ENCODE measurements at places on chromosomes 4 and X.

DNA sequence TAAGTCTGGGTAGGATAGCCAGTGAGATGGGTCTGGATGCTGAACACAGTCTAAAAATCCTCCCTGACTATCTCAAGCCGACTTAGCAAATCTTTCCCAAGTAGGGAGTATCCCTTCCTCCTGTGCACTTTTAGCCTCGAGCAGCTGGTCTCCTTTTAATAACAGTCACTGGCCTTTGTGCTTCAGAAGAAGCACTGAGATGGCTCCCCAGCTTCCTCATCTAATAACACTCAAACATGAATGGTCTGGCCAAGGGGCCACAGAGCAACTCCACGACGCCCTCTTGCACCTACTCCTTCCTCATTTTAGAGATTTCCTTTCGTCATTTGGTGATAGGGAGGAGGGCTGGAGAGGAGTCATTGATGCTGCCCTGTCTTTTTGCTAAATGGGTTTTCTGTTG, 78.8 kb upstream of the TMEM150C start:
- H3K36me3 ChIP-seq, result no peaks in the 10 kb centered on the region
- H3K27ac ChIP-seq, result no peak overlapping the region
- DNase-seq, result no peak
- H3K4me1 ChIP-seq, result peaks cover 3% of the 10 kb centered on the region
- H3K4me3 ChIP-seq, result no peak overlapping the region

GRCh38 chr4:85829276-85830051, 354.5 kb downstream of the ARHGAP24 start:
- H3K36me3 ChIP-seq, result no peaks in the 10 kb centered on the region
- H3K27me3 ChIP-seq, result no peaks in the 10 kb centered on the region
- H3K27ac ChIP-seq, result no peak overlapping the region
- no peak overlapping the region for H3K4me3 ChIP-seq

GRCh38 chr4:53711926-53712325, 120.6 kb upstream of the LNX1 start:
- H3K36me3 ChIP-seq, result no peaks in the 10 kb centered on the region
- no peak overlapping the region for H3K4me3 ChIP-seq
- H3K4me1 ChIP-seq, result no peaks in the 10 kb centered on the region
- no peak overlapping the region for H3K27ac ChIP-seq
- no peak for DNase-seq

GRCh38 chr4:123649250-123649644, 252.7 kb downstream of the SPRY1 start:
- H3K36me3 ChIP-seq, result peaks cover 1% of the 10 kb centered on the region
- no peak for DNase-seq
- no peak overlapping the region for H3K4me3 ChIP-seq
- H3K27ac ChIP-seq, result no peak overlapping the region
- H3K27me3 ChIP-seq, result no peaks in the 10 kb centered on the region

DNA sequence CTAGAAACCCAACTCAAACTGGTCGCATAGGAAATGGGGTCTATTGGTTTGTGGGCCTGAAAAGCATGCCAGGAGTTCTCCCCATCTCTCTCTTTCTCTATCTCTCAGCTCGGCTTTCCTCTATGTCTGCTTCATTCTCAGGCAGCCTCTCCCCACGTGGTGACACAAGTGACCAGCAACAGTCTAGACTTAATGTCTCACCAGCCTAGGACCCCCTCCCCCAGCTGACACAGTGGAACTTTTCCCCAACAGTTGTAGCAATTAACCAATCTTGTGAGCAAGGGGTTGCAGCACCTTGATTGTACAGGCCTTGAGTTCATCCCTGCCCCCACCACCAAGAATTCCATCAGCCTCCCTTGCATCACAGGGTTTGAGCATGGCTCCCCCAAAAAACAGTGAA, 159.8 kb upstream of the KIT start:
- DNase-seq, result no peak
- H3K4me1 ChIP-seq, result peaks cover 12% of the 10 kb centered on the region
- H3K4me3 ChIP-seq, result no peak overlapping the region
- H3K27me3 ChIP-seq, result peaks cover 16% of the 10 kb centered on the region
- no peak overlapping the region for H3K27ac ChIP-seq
- H3K36me3 ChIP-seq, result no peaks in the 10 kb centered on the region

GRCh38 chr4:4499438-4500123, 42.3 kb downstream of the STX18 start:
- H3K27ac ChIP-seq, result no peak overlapping the region
- H3K36me3 ChIP-seq, result no peaks in the 10 kb centered on the region
- DNase-seq, result no peak

- peaks cover 2% of the 10 kb centered on the region for H3K27me3 ChIP-seq
- H3K36me3 ChIP-seq, result no peaks in the 10 kb centered on the region
- no peak overlapping the region for H3K27ac ChIP-seq
- H3K4me3 ChIP-seq, result no peak overlapping the region
These were observed 38.3 kb downstream of the GUCY1A1 start for GRCh38 chr4:155704841-155705404.

- H3K4me1 ChIP-seq, result no peaks in the 10 kb centered on the region
- no peak overlapping the region for H3K4me3 ChIP-seq
- H3K27ac ChIP-seq, result no peak overlapping the region
- H3K36me3 ChIP-seq, result no peaks in the 10 kb centered on the region
These were observed 820.8 kb downstream of the FSTL5 start for GRCh38 chr4:161342881-161343568.

- H3K4me1 ChIP-seq, result no peaks in the 10 kb centered on the region
- H3K4me3 ChIP-seq, result no peak overlapping the region
- H3K27me3 ChIP-seq, result no peaks in the 10 kb centered on the region
- no peak overlapping the region for H3K27ac ChIP-seq
- no peaks in the 10 kb centered on the region for H3K36me3 ChIP-seq
- DNase-seq, result no peak
These were observed 242.0 kb downstream of the SCFD2 start for GRCh38 chr4:53123819-53124218.

- no peaks in the 10 kb centered on the region for H3K27me3 ChIP-seq
- no peaks in the 10 kb centered on the region for H3K4me1 ChIP-seq
- no peak overlapping the region for H3K27ac ChIP-seq
- no peak overlapping the region for H3K4me3 ChIP-seq
These were observed 115.0 kb downstream of the AGTR2 start for GRCh38 chrX:116285501-116285900.

GRCh38 chr4:177770776-177771175, 328.5 kb upstream of the AGA start:
- H3K4me1 ChIP-seq, result no peaks in the 10 kb centered on the region
- DNase-seq, result no peak
- no peaks in the 10 kb centered on the region for H3K27me3 ChIP-seq
- no peaks in the 10 kb centered on the region for H3K36me3 ChIP-seq
- H3K4me3 ChIP-seq, result no peak overlapping the region
